NCI-H2171 (cell line): ENCODE measurements at places on chromosomes 3 and 15.

- no peak for DNase-seq
These were observed 19.4 kb downstream of the GXYLT2 start for GRCh38 chr3:72907131-72907711.

GRCh38 chr3:127899200-127899599 lies 15.8 kb upstream of the KBTBD12 start:
- no peak for DNase-seq

GRCh38 chr3:23114432-23114831 lies 88.7 kb upstream of the UBE2E2 start:
- no peak for DNase-seq

DNA sequence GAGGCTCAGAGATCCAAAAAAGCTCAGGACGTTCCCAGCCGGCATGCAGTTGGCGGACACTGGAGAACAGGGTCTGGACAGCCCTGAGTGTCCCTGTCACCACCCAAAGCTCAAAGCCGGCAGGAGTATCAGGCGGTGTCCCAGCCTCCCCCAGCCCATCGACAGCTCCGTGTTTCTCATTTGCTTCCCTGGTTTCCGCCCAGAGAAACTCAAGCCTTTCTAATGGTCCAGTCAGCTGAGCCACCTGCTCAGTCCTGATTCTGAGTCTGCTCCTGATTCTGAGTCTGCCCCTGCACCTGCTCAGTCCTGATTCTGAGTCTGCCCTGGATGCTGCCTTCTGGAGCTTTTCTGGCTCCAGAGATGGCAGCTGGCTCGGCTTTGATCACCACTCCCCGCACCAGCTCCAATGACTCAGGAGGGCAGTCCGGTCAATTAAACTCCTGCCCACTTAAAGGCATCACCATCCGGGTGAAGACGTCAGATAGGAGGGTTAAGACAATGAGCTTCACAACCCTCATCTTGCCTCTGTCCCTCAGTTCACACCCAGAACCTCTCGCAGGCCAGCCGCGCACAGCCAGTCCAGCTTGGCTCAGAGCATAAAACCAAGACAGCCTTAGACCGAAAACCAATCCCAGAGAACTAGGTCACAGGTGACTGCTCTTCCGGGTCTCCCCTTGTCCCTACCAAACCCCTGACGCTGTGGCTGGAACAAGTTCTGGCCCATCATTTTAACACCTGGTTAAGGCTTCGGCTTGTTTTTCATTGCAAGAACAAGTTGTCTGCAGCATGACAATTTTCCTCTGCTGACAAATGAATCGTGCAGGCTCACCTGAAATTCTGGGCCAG lies 6.8 kb downstream of the PCSK6 start:
- peak; percentile 30 for DNase-seq

- no peak for DNase-seq
These were observed 25.5 kb downstream of the GLDN start for GRCh38 chr15:51366920-51367319.

DNA sequence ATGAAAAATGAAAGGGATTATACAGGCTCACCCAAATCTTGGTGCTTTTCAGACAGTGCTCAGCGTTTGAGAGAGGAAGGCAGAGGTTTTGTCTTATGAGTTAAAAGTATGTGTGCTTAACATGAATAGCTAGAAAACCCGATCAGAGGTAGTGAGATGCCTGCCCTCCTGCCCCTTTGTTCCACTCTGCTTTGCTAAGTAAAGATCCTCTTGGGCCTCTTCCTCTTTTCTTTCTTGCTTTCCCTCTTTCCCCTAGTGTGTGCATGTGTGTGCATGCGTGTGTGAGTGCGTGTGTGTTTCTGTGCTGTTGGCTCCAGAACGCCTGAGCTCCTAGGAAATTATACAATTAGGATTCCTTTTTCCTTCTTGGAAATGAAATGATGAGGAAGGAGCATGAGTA lies 261.3 kb upstream of the NR2E3 start:
- DNase-seq = no peak

DNA sequence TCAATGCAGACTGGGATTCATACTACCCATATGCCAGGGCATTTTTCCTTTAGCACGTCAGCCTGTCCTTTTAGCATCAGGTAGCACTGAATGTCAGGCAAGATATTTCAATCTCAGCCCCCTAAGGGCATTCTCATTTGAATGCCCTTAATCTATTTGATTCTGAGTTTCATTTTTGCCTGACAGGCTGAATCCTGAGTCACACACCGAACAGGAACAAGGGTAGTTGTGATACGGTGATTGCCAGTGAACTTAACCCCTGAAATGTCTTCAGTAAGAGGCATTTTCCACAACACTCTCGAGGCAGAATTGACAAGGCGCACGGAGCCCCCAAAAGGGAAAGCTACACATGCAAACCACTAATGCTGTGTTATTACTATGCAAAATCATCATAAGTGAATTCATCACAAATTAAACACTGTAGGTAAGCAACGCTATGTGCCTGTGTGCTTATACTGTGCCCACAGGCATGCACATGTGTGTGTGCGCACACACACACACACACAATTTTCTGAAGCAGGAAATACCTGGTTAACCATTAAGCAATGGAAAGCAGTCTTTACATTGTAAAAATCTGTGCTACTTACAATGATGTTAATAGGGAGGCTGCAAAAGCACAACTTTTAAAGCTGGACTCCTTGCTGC lies 130.4 kb downstream of the ZNF385D start:
- DNase-seq = no peak

- DNase-seq = peak; percentile 84
These were observed at the start of the genes MRPL46 and MRPS11 for GRCh38 chr15:88467073-88467934. MRPL46 (minus strand) TSS chr15:88467388; CDS start chr15:88467377, 11 bp downstream. MRPS11 (plus strand) TSS chr15:88467708; CDS start chr15:88467718, 10 bp downstream.

- no peak for DNase-seq
These were observed 227.8 kb upstream of the P2RY1 start for GRCh38 chr3:152607179-152607578.

- DNase-seq = no peak
These were observed 7.0 kb downstream of the BHLHE40 start for GRCh38 chr3:4986175-4986781.

DNA sequence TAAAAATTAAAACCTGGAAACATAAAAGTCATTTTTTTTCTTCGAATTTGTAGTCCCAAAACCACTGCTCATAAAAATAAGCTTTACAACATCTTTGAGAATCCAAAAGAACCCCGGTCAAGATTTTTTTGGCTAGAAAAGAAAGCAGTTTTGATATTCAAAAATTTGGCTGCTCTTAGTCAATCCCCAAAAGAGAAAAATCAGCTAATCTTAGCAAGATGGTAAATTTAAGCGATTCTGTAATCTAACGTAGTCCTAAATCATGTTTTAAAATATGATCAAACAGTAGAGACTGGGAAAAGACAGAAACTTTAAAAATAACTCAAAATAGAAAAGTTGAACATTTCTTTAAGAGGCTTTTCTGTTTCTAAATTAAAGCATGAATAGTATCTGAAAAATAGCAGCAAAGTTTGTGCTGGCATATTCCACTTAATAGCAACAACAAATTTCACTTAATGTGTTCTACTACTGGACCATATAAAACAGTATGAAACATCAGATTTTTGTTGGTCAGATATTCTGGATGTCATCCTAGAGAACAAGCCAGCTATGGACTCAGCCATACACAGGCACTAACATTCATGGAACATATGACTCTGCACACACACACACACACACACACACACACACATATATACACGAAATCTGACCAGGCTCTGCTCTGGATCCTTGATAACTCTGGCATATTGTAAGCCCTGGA lies 19.1 kb upstream of the NR2F2 start:
- no peak for DNase-seq

DNA sequence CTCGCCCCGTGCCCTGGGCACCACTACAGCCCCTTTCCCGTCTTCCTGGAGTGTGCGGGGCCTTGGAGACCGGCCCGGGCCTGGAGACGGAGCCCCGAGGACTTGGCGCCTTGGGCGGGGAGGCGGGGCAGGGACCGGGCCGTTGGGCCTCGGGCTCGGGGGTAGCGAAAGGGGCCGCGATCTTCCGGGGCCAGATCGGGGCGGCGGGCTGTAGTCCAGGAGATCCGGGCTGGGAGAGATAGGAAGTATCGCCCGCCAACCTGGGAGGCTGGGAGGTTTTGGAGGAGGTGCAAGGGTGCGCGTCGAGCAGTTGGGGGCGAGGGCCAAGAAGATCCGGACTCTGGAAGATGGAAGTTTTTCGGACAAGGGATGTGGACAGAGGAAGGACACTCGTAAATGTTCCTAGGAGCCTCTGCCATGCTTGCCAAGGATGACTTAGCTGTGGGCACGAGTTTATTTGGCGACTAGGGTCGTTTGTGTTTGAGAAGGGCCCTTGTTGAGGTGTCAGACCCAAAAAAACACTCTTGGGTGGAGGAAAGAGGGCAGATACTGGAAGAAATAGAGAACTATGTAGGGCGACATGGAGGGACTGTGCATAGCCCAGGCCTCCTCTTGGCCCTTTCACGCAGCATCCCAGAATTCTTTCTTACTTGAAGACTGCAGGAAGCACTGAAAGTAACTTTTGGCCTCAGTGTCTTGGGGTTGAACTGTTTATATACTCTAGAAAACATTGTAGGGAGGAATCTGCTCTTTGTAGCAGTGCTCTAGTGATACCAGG lies 712 bp downstream of the RTF1 start:
- no peak for DNase-seq

- DNase-seq = peak; percentile 36
These were observed 12.4 kb downstream of the CIB1 start for GRCh38 chr15:90221246-90221900.

DNA sequence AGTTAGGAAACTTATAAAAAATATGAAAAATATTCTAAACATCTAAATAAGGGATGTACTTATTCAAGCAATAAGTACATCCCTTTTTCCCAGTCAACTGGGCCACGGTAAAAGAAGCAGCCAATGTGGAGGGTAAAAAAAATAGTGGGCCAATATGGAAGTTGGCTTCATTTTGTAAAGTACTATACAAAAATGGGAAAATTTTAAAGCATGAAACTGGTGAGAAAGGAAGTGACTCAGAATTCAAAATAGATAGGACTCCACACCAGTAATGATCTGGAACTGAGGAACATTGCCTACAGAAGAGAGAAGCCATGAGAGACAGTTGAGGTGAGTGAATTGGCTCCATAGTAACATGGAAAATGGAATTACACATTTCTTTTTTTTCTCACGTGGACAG lies 108.9 kb downstream of the FNDC3B start:
- no peak for DNase-seq

- DNase-seq = no peak
These were observed 13.4 kb downstream of the UBP1 start for GRCh38 chr3:33426630-33427317.

DNA sequence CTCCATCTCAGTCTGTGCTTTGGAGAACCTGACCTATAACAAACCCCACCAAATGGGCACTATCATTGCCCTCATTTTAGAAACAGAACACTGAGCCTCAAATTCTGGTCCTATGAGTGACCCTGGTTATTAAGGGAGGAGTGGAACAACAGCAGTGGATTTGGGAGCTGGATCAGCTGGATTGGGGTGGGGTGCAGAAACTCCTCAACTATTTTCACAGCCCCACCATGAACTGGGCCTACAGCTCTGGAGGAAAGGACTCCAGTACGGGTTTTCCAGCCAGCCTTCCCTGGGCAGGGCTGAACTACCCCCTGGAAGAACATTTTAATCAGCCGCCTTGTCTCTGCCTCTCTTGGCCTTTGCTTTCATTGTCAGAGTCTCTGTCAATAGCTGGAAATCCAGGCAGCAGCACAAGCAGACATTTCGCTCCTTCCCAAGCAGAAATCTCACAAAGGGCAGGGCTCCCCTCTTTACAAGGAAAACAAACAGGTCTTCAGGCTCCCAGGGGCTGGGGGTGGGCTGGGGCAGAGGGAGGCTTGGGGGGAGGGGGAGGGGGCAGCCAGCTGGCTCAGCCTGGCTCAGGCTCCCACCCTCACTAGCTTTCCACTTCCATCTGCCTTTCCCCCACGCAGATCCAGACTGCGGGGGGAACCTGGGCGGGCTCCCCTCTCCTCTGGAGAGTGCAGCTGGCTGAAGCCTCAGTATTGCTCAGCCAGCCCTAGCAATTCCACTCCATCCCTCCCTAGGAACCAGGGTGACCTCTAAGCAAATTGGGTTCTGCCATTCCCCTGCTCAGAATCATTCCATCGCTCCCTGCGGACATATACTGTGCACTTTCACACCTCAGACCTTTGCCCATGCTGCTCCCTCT lies 13.7 kb upstream of the TLE3 start:
- peak; percentile 91 for DNase-seq

- no peak for DNase-seq
These were observed 79.0 kb upstream of the VGLL3 start for GRCh38 chr3:87069971-87070370.

DNA sequence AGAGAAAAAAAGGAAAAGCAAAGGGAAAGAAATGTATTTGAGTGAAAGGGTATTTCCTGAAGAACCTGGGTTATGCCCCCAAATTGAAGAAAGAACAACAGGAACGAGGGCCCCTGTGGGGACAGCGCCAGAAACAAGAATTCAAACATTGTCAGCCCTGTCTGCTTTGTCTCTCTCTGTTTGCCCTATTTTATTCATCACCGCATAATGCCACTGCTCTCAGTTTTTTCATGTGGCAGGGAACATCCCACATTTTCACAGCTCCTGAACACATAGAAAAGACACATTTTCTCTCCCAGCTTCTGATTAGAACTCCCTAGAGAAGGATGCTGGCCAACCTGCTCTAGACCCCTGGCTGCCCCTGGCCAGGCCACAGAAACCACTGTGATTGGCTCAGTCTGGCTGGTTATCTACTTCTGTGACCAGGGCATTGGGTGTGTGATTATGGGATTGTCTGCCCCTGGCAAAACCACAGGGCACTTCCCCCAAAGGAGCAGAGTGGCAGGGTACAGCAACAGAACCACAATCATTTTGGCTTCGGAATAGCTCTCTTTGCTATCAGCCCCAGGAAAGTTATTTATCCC lies 31.3 kb upstream of the CCDC54 start:
- no peak for DNase-seq

- no peak for DNase-seq
These were observed 48.3 kb upstream of the B3GALNT1 start for GRCh38 chr3:161153480-161153879.

DNA sequence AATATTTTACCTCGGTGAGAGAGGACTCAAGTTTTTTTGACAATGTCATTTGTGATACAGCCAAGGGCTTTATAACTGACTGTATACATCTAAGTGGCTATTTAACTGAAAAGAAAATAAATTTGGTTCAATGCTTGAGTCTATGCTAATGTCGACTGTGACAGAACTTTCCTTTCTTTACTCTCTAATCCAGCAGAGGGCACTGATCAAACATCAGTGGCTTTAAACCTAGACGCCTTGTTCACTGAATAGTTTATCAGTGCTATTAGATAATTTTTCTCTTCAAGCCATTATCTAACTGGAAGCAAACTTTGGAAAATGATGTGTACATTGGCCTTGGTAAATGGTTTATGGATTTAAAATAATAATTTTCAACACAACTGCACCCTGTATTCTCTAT lies 285.1 kb downstream of the CHL1 start:
- no peak for DNase-seq

DNA sequence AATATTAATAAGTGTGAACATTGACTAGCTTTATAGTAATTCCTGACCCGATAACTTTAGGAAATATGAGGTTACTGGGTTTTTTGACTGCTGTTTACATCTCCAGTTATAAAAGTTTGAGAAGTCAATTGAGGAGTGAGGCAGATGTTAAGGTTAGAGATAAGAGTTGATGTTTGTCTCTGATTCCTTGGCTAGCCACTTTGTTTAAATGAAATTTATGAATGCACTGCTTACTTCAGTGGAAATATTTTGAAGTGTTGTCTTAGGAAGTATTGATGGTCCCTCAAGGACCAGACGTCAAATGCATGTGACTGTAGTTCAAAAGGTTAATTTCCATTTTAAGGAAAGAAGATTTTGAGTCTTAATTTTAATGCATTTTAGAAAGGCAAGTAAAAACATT lies 41.7 kb downstream of the MAP2K5 start:
- DNase-seq = no peak
